ENCODE measurements at places on chromosomes 4 and X. TPM values are rescaled to one million over a fixed set of nuclear protein-coding genes. Genes with fewer than 3 reads are reported as not detected.
A peak's percentile ranks its signal among the peaks of the same experiment; 100 is the strongest.

GRCh38 chr4:187362937-187363857 lies 632.4 kb upstream of the ZFP42 start:
- no peak for DNase-seq

The ERCC6L gene
- 1.7 TPM for total RNA-seq

DNA sequence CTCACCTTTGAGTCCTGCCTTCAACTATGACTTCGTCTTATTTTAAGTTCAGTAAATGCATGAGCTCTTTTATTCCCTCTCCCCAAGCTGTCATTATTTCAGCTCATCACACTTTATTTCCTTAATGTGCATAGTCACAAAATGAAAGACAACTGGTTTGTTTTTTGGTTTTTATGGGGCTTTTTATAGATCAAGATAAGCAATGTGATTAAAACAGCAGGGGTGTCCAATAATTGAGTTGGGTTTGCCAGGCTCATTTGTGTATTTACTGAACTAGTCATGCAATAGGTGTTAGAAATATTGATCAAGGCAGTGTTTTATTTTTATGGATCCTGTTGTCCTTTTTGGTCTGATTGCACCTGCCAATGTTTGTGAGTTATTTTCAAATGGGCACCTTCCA lies 102.2 kb downstream of the FRMPD4 start:
- no peak for DNase-seq

DNA sequence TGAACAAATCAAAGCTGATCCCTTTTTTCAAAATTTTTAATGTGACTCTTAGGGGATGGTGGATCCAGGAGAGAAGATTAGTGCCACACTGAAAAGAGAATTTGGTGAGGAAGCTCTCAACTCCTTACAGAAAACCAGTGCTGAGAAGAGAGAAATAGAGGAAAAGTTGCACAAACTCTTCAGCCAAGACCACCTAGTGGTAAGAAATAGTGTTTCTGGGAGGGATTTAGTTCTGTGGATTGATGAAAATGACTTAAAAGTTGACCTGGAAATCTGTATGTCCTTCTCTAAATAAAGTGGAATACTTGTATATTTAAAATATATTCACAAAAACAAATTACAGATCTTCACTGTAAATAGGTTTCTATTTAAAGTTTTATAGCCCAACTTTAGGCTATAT lies 29.2 kb downstream of the NUDT9 start:
- DNase-seq, result no peak

The CCKAR gene
- total RNA-seq, result not detected

DNA sequence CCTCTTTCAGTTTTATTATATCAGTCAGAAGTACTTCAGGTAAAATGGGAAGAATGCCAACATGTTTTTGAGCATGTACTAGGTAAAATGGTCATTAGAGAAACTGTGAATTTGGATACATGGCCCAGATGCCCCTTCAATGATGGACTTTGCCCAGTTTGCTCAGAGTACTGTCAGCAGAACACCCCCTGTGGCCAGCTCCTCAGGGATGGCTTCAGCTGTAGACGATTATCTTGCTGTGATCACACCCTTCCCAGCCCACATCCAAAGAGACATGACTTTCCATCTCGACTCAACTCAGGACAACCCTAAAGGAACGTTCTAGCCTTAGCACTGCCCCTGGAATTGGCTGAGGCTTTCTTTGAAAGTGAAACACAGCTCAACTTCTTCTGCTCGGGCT lies 439.1 kb downstream of the PACRGL start:
- no peak for DNase-seq

DNA sequence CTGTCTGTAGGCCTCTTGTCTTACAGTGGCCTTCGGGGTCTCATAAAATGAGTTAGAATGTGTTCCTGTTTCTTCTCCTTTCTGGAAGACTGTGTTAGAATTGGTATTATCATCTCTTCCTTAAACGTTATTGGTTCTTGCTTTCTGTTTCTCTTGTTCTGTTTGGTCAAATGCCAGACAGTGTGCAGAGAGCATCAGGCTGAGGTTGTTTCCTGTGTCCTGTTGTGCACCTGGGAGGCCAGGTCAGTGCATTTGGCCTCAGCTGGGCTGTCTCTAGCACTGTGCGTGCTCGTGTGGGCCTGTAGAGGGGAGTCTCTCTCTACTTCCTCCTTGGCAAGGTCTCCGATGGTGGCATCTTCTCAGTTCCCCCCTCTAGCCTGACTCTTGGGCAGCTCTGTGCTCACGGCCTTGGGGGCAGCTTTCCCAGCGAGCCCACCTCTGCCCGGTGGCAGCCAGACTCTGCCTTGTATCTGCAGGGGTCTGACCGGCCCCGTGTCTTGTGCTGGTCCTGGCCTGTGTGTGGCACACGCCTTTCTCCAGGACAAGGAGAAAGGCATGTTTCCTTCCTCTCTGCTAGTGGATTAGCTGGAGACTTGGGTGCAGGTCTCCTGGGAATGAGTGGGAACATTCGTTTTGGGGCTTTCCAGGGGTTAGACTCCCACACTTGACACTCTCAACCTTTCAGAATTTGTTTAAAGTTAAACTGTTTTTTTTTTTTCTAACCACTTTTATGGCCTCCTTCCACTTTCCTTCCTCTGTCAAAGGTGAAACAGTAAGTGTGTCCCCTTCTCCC lies 62.3 kb downstream of the FAM193A start:
- no peak for DNase-seq

The GPR78 gene
- total RNA-seq, result not detected

- no peak for DNase-seq
Measured at GRCh38 chr4:91887926-91888325, 415.8 kb upstream of the GRID2 start.

The NXT2 gene
- 7.4 TPM for total RNA-seq

DNA sequence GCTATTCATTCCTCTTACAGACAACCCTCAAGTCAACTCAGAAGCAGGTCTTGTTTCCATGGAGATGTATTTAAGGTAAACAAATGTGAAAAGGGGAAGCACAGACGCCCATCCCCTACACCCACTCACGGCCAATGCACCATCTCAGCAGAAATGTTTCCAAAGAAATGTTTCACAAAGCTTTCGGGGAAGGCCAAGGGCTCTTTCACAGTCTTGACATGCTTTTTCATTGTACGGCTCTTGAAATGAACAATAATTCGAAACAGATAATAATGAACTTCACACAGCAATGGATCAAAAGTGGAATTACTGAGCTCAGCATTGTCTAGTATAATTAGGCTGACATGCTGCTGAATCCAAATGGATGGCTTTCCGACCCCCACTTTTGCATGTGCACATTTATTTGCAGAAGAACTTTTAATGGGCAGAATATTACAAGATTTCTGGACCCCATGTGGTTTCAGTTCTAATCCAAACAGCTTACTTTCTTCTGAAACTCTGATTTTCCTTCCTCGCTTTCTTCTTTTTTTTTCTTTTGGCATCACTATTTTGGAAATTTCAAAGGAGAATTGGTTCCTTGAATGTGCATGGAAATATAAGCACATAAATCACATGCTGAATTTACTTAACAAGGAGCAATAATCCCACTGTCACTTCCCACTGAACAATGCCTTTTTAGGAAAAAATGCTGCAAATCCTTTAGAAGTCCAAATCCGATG lies 160.9 kb downstream of the SMIM20 start:
- no peak for DNase-seq

DNA sequence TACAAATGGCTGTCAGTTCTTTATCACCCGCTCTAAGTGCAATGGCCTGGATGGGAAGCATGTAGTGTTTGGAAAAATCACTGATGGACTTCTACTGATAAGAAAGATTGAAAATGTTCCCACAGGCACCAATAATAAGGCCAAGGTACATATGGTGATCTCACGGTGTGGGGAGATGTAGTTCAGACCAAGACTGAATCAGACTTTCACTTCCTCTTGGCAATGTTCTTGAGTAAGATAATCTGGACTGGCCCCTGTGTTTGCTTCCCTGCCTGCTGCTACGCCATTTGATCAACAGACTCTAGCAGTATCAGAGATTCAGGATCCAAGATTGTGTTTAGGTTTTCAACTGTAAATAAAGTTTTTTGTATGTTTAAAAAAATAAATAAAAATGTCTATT lies 682.2 kb upstream of the AMOT start:
- no peak for DNase-seq

DNA sequence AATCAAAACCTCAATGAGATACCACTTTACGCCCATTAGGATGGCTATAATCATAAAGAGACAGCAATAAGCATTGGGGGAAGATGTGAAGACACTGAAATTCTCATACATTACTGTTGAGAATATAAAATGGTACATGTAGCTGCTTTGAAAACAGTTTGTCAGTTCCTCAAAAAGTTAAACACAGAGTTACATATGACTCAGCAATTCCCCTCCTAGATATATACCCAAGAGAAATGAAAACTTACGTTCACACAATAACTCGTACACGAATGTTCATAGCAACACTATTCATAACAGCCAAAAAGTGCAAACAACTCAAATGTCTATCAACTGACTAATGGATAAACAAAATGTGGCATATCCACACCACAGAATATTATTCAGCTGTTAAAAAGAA lies 36.6 kb downstream of the PHF8 start:
- no peak for DNase-seq

- no peak for DNase-seq
Measured at GRCh38 chr4:130484826-130485225, 1388.9 kb downstream of the C4orf33 start.

DNA sequence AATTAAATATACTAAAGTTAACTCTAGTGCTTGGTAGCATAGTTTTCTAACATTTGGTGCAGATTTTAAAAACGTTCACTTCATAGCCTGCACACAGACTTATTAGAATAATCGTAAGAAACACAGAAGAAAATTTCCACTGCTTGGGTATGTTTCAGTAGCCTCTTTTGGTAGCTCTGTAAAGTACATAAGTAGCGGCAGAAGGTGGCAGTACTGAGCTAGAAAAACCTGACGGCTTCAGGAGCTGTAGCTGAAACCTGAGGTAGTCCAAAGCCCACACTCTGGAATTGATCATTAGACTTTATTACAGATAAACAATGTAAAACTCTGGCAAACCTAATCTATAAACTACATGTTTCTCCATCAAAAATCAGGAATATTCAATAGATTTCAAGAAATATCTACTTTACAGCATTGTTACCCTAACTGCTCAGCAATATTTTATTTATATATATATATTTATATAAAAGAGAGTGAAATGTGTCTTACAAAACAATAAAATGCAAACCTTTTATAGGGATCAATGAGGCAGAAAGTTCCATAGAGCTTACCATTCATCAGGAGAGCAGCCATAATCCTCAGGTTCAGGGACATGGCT lies 88.2 kb downstream of the ATP8A1 start:
- DNase-seq, result peak; percentile 74

The LRP2BP gene
- total RNA-seq, result 0.42 TPM

GRCh38 chr4:179151770-179152169 lies 1709.5 kb upstream of the AGA start:
- no peak for DNase-seq

- no peak for DNase-seq
Measured at GRCh38 chr4:90458576-90458975, 331.4 kb downstream of the CCSER1 start.

DNA sequence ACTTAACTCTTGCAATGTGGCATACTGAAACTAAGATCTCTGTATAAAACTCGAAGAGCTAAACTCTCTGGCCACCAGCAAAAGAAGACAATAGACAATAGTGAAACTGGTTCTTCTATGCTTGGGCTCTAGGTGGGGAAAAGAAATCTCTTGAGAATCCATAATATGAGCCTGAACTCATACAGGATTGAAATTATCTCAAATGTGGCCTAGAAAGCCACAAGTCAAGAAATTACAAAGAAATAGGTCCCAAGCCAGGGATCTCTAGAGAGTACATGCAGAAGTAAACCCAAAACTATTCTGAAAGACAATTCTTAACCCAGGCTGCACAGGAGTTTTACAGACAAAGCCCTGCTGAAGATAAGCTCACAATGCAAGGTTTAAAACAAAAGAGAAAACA lies 127.4 kb downstream of the ANAPC10 start:
- DNase-seq, result no peak

- DNase-seq, result no peak
Measured at GRCh38 chr4:123232439-123232838, 164.2 kb upstream of the SPRY1 start.

The TLR2 gene
- 2.0 TPM for total RNA-seq

DNA sequence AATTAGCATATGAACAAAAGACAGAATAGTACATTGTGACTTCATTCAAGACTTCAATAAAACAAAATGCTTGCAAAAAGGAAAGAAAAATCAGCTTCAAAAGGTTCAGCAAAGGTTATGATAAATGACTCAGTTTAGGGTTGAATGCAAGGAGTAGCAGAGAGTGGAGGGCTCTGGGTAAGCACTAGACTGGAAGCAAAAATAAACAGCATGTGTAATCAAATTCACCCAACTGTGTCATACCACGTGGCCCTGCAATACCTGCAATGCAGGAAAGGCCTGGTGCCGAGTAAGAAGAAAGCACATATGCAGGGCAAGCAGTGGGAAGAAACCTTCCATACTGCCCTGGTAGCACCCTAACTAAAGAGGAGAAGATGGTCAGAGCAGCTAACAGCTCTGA lies 88.7 kb downstream of the ATP11C start:
- no peak for DNase-seq

GRCh38 chr4:152951348-152951747 lies 15.2 kb downstream of the FHDC1 start:
- peak; percentile 47 for DNase-seq

- DNase-seq, result peak; percentile 23
Measured at GRCh38 chr4:151644622-151645021, 116.2 kb downstream of the GATB start.

- no peak for DNase-seq
Measured at GRCh38 chrX:140157143-140157542, 191.8 kb upstream of the CXorf66 start.

DNA sequence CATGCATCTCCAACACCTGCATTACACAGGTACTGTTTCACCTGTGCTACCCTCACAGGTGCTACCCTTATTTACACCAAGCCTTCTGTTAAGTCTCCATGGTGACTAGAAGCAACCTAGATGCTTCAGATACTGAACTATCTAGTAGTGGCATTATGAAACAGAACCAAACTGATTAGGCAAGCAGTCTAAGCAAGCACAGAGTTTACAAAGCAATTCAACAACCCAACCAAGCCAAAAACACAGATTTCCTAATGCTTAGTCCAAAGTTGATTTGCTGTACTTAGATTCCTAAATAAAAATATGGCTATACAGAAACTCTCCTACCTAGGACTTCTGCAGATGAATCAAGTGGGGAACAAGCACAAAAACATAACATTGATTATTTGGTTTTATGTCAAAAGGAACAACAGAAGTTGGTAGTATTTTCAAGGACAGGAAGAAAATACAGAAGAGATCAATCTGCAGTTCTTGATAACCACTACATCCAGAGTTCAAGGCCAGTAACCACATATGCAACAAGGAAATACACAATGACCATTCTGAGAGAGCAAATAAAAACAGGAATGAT lies 3.2 kb downstream of the TAPT1 start:
- no peak for DNase-seq

GRCh38 chr4:109877400-109877799 lies 29.5 kb downstream of the LRIT3 start:
- no peak for DNase-seq

DNA sequence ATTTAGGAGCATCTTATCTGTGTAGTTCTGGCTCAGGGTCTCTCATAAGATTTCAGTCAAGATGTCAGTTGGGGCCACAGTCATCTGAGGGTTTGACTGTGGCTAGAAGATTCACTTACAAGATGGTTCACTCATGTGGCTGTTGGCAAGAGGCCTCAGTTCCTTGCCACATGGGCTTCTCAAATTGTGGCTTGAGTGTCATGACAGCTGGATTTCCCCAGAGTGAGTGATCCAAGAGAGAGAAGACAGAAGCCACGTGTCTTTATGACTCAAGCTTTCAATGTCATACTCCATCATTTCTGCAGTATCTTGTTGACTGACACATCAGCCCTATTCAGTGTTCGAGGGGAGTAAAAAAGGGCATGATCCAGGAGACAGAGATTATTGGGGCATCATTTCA lies 131.3 kb upstream of the AP1S2 start:
- no peak for DNase-seq

- no peak for DNase-seq
Measured at GRCh38 chr4:1409079-1409478, 2.8 kb upstream of the NKX1-1 start.

Measured in colonic mucosa (tissue), 4 donors.